ENCODE measurements at places on chromosomes 7 and 10.

DNA sequence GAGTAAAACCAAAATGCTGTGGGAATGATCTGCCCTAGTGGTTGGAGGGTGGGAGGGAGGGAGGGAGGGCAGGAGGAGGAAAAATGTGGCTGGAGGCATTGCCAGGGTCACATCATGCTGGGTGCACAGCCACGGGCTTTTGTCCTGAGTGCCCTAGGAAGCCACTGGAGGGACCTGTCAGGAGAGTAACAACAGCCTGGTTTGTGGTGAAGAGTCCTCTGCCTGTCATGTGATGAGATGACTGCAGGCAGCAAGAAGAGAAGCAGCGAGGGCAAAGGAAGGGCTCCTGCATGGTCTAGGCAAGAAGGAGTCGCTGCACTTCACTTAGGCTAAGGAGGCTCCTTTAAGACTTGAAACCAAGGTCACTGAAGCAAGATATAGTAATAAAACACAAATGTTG is 65.6 kb downstream of the PKD1L1 start:
- DNase-seq, result no peak

GRCh38 chr10:7397049-7398035 is 13.5 kb downstream of the SFMBT2 start:
- no peak for DNase-seq

GRCh38 chr7:146115851-146116520 is 615 bp upstream of the CNTNAP2 start:
- no peak for DNase-seq

- no peak for DNase-seq
These were observed 273.9 kb upstream of the ZNF32 start for GRCh38 chr10:43922335-43923280.

DNA sequence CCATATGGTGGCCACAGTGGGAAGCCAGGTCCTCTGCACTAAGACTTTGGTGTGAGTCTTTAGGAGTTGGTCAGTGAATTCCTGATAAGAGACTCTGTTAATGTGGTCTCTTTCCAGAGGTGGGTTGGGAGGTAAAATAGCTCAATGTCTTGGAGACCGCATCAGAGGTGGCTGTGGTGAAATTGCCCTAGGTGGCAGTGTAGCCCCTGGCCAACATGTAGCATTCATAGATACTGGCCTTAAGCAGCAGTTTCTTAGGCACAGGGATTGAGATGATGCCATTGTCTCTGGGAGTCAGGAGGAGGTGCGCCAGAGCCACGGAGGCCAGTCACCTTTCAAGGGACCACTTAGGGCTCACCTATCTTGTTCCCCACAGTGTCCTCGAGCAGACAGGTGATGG is 202.8 kb downstream of the CREB5 start:
- DNase-seq, result no peak

DNA sequence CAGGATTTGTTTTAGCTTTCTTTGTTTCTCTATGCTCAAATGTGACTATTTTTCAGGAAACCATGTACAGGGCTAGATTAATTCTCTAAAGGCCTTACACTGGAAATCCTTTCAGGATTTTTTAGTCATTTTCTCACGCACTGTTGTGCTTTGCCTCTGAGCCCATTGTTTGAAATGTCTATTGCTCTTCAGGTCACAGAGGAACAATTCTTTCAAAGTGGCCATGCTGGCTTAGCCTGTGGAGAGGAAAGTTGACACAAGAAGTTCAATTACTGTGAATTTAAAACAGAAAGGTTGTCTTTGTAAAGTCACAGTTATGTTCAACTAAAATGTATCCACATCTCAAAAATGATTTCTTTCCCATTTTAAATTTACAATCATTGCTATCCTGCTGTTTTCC is 1071.7 kb upstream of the POT1 start:
- DNase-seq, result no peak

DNA sequence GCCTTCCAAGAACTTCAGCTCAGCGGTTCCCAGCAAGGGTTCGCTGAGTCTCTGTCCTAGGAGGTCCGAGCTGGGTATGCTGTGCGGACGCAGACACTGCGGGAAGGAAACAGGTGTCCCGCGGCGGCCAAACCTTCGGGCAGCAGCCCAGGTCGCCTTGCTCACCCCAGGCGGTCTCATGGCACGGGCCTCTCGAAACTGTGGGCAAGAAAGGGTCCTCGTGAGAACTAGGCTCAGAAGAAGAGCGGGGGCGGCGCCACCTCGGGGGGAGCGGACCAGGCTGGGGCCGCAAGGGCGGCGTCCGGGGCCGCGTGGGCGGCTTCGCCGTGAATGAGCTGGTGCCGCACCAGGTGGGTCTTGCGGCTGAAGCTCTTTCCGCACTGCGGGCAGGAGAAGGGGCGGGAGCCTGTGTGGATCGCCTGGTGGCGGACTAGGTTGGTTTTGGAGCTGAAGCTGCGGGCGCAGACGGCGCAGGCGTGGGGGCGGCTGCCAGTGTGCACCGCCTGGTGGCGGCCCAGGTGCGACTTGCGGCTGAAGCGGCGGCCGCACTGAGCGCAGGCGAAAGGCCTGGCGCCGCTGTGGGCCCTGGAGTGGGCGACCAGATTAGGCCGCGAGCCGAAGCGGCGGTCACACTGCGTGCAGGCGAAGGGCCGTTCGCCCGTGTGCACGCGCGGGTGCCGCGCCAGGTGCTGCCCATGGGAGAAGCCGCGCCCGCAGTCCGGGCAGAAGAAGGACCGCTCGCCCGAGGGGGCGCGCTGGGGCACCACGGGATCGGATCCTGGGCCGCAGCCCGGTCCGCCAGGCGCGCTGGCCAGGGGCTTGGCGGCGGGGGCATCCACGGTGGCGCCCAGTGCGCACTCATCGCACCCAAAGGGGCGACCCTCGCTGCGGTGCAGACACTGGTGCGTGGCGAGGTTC is 8.6 kb downstream of the ZNF467 start:
- no peak for DNase-seq

DNA sequence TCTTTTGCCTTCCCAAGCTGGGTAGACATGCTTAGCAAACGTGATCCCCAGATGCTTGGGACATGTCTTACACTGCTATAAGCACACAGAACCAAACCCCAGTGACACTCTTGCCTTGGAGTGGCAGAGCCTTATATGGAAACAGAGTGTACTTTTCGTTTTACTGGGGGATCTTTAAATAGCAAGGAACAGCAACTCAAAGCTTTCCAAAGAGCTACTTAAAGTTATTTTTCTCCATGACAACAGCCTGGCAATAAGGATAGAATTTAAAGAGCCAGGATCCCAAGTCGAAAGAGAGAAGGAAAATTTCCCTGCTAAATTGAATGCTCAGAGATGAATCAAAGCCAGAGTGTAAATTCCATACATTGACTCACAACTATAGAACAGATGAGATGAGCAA is 67.8 kb downstream of the ZNF365 start:
- DNase-seq, result no peak

Data from activated T-helper 1 cell treated with anti-CD3 and anti-CD28 coated beads, Interleukin-2, amount 50 U/mL, for 16 hours (primary cell).